ENCODE measurements at places on chromosomes 2 and 18.
A peak's percentile ranks its signal among the peaks of the same experiment; 100 is the strongest.

GRCh38 chr2:141701618-141702017, 429.2 kb downstream of the LRP1B start:
- no peak for DNase-seq

- DNase-seq = no peak
These were observed 61.8 kb downstream of the ARHGAP25 start for GRCh38 chr2:68796295-68796905.

DNA sequence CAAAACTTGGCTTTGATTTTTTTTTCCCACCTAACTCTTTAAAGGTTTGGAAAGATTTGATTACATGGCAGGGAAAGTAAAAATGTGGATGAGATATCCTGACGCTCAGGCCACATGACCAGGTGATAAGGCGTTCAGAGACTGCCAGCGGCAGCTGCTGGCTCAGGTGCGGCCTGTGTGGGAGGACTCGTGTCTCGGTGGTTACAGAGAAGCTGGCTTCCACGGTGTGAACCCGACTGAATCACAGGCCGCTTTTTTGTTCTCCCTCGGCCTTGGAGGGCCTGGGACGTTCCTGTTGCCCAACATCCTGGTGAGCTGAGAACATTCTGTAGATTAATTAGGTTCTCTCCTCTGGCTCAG, 124.2 kb upstream of the ZNF516 start:
- no peak for DNase-seq

DNA sequence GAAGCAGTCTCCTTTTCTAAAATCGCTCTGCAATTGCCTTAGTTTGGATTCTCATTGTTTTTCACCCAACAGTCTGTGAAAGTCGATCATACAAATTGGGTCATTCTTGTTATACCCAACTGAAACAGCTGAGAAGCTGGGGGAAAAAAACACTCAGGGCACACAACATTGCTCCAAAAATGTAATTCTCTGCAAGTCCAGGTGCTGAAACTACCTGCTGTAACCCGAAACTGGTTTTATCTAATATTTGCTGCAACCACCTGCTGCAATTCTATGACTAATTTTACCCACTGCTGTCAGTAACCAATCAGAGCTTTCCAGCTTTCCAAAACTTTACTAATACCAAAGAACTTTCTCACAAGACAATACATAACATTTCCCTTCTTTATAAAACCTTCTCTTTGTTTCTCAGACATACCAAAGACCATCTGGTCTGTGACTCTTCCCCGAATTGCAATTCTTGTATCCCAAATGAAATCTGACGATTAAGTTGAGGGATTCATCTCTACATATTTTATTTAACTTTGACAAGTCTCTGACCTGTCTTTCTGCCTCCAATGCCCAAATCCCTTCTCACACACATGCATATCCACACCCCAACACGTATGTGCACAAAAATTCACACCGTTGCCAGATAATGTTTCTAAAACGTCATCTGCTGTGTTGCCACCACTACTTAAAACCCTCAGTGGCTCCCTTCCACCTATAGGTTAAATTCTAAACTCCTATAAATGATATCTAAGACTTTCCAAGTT, 198.3 kb downstream of the PIEZO2 start:
- no peak for DNase-seq

- peak; percentile 40 for DNase-seq
These were observed 80.2 kb downstream of the SMAD4 start for GRCh38 chr18:51110073-51110797.

- no peak for DNase-seq
These were observed 33.4 kb upstream of the DSEL start for GRCh38 chr18:67549946-67550345.

GRCh38 chr2:65367524-65367923, 64.9 kb downstream of the SPRED2 start:
- no peak for DNase-seq

GRCh38 chr18:42183746-42184145, 228.7 kb downstream of the PIK3C3 start:
- no peak for DNase-seq

- DNase-seq = no peak
These were observed 45.9 kb upstream of the NCK2 start for GRCh38 chr2:105698820-105699219.

DNA sequence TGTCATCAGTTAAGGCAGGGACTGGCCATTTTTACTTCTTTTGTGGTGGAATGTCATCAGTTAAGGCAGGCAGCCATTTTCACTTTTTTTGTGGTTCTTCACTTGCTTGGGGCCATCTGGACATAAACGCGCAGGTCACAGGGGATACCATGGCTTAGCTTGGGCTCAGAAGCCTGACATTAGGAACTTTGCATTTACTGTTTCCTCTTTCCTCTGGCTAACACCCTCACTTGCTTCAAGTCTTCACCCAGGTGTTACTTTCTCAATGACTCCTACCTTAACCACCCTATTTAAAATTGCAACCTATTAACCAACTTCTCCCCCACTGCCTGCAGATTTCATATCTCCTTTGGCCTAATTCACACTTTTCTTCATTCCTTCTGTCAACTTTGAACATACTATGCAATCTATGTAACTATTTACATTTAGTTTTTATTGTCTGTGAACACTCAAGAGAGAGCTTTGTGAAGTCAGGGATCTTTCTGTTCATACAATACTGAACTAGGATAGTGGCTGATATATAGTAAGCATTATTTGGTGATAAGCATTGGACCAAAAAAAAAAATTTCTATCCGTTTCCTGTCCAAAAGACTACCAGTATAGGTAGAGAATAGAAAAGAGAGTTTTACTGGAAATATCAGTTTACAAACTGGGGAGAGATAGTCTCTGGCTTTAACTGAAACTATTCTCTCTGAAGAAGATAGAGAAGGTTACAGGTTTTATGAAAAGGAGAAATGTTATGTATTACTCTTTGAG, 600.1 kb upstream of the ZNF804A start:
- DNase-seq = no peak

DNA sequence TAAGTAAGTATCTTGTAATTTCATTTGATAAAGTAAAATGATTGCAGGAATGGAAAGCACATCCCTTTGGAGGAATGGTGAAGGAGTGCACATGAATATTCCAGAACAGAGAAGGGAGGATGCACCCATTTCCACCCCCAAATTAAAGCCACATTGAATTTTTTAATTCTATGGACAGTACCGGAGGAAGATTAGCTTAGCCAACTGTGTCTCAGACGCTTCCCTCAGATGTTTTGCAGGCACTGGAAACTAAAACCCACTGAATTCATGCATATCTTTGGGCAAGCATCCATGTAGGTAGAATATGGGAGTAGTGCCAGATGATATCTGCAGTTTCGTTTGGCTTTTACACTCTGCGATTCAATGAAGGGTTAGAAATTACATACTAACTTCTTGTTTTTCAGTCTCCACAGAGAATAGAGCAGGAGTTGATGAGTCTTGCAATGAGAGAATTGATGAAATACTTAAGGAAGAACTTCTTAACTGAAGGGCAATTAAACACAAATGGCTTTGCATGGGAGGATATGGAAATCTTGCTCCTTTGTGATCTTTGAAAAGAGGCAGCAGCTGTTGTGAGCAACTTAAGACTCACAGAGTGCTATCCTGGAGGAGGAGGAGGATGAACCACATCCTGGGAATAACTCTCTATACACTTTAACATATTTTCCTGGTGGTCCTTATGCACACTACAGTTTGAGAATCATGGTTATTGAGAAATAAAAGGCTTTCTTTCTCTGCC, 71.7 kb upstream of the MYO3B start:
- no peak for DNase-seq

DNA sequence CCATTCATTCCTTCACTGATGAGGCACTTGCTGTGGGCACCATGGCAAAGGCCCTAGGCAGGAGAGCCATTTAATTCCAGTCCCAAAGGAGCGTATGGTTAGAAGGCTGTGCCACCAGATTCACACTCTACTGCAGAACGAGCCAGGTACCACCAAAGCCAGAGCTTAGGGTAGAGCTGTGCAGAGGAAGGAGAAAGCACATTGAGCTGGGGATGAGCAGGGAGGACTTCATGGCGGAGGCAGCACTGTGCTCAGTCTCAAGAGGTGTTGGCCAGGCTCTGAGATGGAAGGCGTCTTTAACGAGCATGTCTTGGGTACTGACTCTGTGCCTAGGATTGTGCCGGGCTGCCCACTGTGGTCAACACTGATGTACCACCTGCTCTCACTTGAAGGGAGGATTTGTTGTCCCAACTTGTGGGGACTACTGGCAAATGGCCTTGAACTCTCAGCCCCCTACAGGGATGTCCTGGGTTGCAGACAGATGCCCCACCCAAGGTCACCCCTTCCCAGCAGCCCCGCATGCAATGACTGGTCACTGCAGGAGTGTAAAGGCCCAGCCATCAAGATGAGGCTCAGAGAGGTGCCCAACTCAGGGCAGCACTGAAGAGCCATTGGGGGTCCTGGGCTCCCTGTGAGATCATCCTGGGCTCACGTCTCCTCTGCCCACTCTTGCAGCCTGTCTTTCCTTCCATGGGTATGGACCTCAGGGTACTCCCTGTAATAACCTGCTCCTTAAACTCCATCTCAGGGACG, 251.4 kb downstream of the GLI2 start:
- DNase-seq = no peak

GRCh38 chr2:239443666-239444567, 43.1 kb upstream of the HDAC4 start:
- no peak for DNase-seq

GRCh38 chr2:238691596-238692491, 156.0 kb upstream of the TWIST2 start:
- no peak for DNase-seq

- no peak for DNase-seq
These were observed 21.2 kb upstream of the PMAIP1 start for GRCh38 chr18:59878644-59879043.

DNA sequence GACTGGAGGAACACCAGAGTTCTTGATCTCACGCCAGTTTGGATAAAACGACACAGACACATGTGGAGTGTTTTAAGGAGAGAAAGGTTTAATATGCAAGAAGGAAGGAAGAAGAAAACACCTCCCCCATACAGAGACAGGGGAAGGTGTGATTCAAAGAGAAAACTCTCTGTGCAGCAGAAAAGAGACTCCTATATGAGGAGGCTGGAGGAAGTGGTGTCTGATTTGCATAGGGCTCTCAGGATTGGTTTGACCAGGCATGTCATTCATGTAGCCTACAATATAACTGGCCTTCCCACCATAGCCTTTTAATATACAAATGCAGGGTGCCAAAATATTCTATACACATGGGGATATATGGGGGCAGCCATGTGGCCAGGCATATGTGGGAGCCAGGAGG, 1386.5 kb downstream of the RPIA start:
- no peak for DNase-seq

GRCh38 chr2:67318993-67319481, 78.1 kb upstream of the ETAA1 start:
- no peak for DNase-seq

DNA sequence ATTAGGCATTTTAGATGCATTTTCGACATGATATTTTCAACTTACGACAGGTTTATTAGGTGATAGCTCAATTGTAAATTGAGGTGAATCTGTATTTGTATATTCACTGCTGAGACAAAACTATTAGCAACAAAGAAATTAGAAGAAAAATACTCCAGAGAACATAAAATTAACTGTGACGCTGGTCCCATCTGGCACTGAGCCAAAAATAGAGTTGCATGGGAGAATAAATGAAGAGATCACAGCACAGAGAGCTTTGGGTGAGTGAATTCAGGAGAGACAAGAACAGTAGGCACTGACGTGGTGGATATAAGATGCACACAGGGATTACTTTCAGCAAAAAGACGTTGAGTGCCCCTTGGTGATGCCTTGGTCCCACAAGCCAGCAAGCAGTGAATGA, 306.2 kb upstream of the RAB6C start:
- DNase-seq = no peak

- DNase-seq = no peak
These were observed 65.0 kb upstream of the ZNF236 start for GRCh38 chr18:76757335-76757734.

GRCh38 chr18:76374330-76375281, 120.4 kb downstream of the ZNF516 start:
- DNase-seq = no peak

GRCh38 chr18:70621710-70622109, 332.9 kb downstream of the SOCS6 start:
- DNase-seq = no peak

GRCh38 chr2:226274143-226274542, 525.5 kb downstream of the IRS1 start:
- DNase-seq = no peak

DNA sequence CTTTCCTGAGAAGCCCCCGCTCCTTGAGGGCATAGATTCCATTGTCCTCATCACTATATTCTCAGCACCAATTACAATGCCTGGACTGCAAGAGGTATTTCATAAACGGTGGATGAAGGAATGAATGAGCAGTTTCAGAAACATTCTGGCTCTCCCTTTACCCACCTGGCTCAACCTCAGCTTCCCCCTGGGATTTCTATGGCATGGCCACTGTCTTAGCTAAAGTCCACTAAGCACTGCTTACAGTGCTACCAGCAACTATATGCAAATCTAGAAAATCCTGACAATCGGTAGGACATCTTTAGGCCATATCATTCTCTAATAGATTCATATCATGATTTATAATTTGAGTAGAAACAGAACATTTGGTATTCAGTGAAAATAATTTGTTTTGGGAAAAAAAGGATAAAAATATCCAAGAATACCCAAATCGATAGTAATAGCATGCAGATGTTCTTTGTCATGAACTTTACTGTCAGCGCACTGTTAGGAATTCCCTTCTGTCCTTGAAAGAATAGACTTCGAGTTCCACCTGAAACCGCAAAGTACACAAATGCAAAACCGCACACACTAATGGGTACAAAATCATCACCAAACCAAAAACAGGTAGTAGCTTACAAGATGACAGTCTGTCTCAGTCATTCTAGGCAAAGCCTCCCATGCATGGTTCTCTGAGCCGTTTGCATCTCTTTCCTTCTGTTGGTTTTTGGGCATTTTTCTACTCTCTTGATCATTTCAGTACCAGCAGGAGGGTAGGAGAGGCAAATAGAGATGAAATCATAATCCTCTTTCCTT, 303.6 kb upstream of the ID2 start:
- no peak for DNase-seq

GRCh38 chr2:233140978-233141377, 80.8 kb downstream of the INPP5D start:
- no peak for DNase-seq

- DNase-seq = no peak
These were observed 40.2 kb upstream of the LCLAT1 start for GRCh38 chr2:30406853-30407252.

Data from activated CD8-positive, alpha-beta memory T cell treated with anti-CD3 and anti-CD28 coated beads for 48 hours (primary cell).